IMR-90 (cell line): ENCODE measurements at places on chromosomes 6 and 20. TPM values are rescaled to one million over a fixed set of nuclear protein-coding genes. Genes with fewer than 3 reads are reported as not detected.
A peak's percentile ranks its signal among the peaks of the same experiment; 100 is the strongest.

DNA sequence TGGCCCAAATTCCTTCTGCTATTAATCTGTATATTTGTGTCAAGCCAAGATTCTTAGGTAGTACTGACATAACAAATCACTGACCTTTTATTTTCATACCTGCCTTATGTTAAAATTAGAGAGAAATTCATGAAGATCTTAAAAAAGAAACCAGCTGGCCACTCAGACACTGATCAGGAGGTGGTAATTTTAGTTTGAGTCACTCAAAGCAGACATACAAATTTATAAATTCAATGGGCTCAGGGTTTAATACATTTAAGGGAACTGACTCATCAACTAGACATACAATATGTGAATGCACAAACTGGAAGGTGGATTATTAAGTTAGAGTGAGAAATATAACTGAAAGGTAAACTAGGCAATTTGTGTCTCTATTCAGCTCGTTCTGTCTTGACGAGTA is 711.9 kb upstream of the EYS start:
- no peak for DNase-seq
- H3K36me3 ChIP-seq, result no peaks in the 10 kb centered on the region
- H3K4me3 ChIP-seq, result no peak overlapping the region
- no peaks in the 10 kb centered on the region for H3K27me3 ChIP-seq
- no peak overlapping the region for H3K27ac ChIP-seq

DNA sequence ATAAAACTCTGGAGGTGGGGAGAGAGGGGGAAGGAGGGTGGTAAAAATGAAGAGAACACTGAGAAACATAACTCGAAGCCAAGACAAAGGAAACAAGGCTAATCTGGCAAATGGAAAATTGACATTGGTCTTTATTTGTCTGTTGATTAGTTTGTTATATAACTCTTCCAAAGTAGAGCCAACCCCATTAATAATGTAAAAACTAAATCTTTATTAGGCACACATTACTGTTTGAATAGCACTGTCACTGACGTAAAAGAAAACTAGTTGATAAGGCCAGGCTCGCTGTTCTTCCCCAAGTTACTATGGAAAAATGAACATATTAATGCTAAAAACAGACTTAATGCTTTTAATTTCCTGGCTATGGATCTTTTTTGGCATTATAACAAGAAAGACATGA is 110.0 kb downstream of the MAP3K5 start:
- H3K27ac ChIP-seq, result no peak overlapping the region
- H3K4me3 ChIP-seq, result no peak overlapping the region
- peaks cover 2% of the 10 kb centered on the region; the same call in 1 of the 2 replicates for H3K4me1 ChIP-seq
- H3K36me3 ChIP-seq, result peaks cover 2% of the 10 kb centered on the region; the same call in 1 of the 2 replicates
- DNase-seq, result no peak

GRCh38 chr20:9160331-9160730 is 91.4 kb downstream of the PLCB4 start:
- H3K27ac ChIP-seq, result no peak overlapping the region
- no peaks in the 10 kb centered on the region for H3K27me3 ChIP-seq
- peaks cover 4% of the 10 kb centered on the region for H3K4me1 ChIP-seq
- H3K4me3 ChIP-seq, result no peak overlapping the region

DNA sequence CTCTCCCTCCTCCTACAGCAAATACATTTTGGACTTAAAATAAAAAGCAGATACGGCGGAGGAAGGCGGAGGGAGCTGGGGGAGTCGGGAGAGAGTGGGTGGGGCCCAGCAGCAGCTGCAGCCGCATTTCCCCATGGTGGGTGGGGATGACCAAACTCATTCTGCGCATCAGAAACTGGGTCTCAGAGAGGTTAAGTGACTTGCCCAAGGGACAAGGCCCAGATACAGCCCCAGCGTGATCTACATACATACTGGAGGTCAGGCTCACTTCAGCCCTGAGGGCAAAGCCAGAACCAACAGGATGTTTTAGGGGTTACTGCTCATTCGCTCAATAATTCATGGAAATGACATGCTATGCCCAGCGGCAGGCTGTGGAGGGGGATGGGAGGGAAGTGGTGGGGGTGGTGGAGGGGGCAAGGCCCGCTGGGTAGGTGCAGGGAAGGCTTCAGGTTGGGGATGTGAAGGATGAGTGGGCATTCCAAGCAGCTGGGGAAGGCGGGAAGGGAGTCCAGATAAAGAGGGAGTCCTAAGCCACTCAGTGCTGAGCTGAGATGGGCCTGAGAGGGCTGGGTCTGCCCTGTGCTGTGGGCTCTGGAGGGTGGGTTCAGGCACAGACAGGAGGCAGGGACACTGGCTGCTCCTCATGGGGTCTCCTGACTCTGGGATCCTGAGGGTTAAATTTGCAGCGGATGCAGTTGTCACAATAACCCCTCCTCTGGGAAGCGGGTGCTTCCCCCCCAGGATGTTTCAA is 31.0 kb downstream of the DLGAP4 start:
- no peak overlapping the region for H3K4me3 ChIP-seq
- no peaks in the 10 kb centered on the region for H3K36me3 ChIP-seq
- no peak overlapping the region for H3K27ac ChIP-seq
- no peak for DNase-seq
- H3K4me1 ChIP-seq, result no peaks in the 10 kb centered on the region
- peaks cover 56% of the 10 kb centered on the region for H3K27me3 ChIP-seq

GRCh38 chr6:136609873-136610706 is 59.9 kb upstream of the MAP7 start:
- H3K27me3 ChIP-seq, result no peaks in the 10 kb centered on the region
- H3K4me1 ChIP-seq, result peaks cover 19% of the 10 kb centered on the region
- H3K36me3 ChIP-seq, result 0 out of 2 replicates have a peak, but pooled peaks cover 2% of the 10 kb centered on the region

- no peak overlapping the region for H3K4me3 ChIP-seq
- H3K4me1 ChIP-seq, result no peaks in the 10 kb centered on the region
- H3K36me3 ChIP-seq, result no peaks in the 10 kb centered on the region
- DNase-seq, result no peak
These were observed 680.0 kb downstream of the RNF144B start for GRCh38 chr6:19067165-19067564.

DNA sequence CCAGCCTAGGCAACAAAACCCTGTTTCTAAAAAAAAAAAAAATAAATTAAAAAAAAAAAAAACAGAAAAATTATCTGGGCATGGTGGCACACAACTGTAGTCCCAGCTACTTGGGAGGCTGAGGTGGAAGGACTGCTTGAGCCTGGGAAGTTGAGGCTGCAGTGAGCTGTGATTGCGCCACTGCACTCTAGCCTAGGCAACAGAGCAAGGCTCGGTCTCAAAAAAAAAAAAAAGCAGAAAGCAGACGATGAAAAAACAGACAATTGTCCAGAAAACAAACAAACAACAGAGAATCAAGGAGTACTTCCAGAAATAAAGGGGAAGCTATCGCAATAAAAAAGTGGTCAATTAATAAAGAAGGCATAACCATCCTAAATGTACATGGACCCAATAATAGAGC is 229.4 kb downstream of the GMDS start:
- no peak overlapping the region for H3K4me3 ChIP-seq
- no peak overlapping the region for H3K27ac ChIP-seq
- H3K36me3 ChIP-seq, result no peaks in the 10 kb centered on the region
- no peak for DNase-seq
- no peaks in the 10 kb centered on the region for H3K4me1 ChIP-seq

- H3K27ac ChIP-seq, result no peak overlapping the region
- no peaks in the 10 kb centered on the region for H3K27me3 ChIP-seq
- H3K4me3 ChIP-seq, result no peak overlapping the region
- no peaks in the 10 kb centered on the region for H3K4me1 ChIP-seq
- no peaks in the 10 kb centered on the region for H3K36me3 ChIP-seq
These were observed 260.0 kb downstream of the MMUT start for GRCh38 chr6:49202924-49203536.

- H3K4me1 ChIP-seq, result no peaks in the 10 kb centered on the region
- H3K36me3 ChIP-seq, result no peaks in the 10 kb centered on the region
- H3K27me3 ChIP-seq, result peaks cover 18% of the 10 kb centered on the region
- DNase-seq, result no peak
- no peak overlapping the region for H3K4me3 ChIP-seq
- no peak overlapping the region for H3K27ac ChIP-seq
These were observed 4.1 kb downstream of the SLC35F1 start for GRCh38 chr6:117911150-117911549.

GRCh38 chr6:78810698-78811097 is 56.7 kb upstream of the IRAK1BP1 start:
- no peak overlapping the region for H3K27ac ChIP-seq
- H3K36me3 ChIP-seq, result no peaks in the 10 kb centered on the region
- H3K4me1 ChIP-seq, result no peaks in the 10 kb centered on the region
- peak; percentile 31 for DNase-seq
- no peaks in the 10 kb centered on the region for H3K27me3 ChIP-seq

DNA sequence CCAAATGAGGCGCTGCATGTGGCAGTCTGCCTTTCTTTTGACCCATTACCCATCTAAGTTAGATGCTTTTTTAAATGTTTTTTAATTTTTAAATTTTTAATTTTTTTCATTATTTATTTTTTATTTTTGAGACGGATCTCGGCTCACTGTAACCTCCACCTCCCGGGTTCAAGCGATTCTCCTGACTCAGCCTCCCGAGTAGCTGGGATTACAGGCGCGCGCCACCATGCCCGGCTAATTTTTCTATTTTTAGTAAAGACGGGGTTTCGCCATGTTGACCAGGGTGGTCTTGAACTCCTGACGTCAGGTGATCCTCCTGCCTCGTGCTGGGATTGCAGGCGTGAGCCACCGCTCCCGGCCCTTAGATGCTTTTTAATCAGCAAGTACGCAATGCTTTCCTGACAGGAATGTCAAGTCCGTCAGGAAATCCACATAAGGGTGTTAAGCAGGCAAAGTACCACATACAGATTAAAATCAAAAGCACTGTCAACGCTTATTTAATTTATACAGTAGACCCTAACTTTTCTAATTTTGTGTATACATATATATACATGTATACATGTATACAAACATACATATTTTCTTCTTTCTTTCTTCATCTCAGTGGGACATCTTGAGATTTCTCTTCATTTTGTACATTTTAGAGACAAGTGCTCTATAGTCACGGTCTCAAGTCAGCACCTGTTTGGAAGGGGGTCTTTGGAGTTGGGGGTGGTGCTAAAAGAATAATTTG is 995 bp upstream of the GSTA4 start:
- no peak overlapping the region for H3K27ac ChIP-seq
- no peaks in the 10 kb centered on the region for H3K36me3 ChIP-seq
- no peaks in the 10 kb centered on the region for H3K27me3 ChIP-seq
- H3K4me1 ChIP-seq, result peaks cover 3% of the 10 kb centered on the region; the same call in 1 of the 2 replicates
- peak overlapping the region; percentile 4; the same call in 1 of the 2 replicates for H3K4me3 ChIP-seq

Gene RIPPLY2
- not detected in 2 replicates for total RNA-seq

DNA sequence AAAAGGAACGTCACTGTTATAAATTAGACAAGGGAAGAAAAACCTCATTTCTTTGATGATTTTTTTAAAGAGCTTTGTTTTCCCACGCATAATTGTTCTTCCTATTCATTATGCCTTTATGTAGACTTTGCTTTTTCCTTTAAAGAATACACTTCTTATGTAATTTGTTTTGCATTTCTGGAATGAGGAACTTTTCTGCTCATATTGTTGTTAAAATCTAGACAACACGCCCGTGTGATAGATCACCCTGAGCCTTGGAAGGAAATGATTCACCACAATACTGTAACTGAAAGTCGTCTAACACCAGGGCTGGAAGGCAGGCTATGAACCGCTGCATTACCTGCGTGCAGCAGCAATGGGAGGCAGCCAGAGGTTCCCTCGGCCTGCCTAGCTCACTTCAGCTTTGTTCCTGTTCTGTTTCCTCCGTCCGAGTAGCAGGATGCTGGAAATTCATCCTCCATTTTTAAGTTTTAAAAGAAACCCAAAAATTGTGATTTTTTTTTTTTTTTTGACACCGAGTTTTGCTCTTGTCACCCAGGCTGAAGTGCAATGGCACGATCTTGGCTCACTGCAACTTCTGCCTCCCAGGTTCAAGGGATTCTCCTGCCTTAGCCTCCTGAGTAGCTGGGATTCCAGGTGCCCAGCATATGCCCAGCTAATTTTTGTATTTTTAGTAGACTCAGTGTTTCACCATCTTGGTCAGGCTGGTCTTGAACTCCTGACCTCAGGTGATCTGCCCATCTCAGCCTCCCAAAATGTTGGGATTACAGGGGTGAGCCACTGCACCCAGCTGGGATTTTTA is 49.6 kb upstream of the ZNF217 start:
- peaks cover 10% of the 10 kb centered on the region for H3K4me1 ChIP-seq
- peak; percentile 80 for DNase-seq
- H3K27me3 ChIP-seq, result no peaks in the 10 kb centered on the region
- no peak overlapping the region for H3K4me3 ChIP-seq

Gene C6orf52
- not detected in 2 replicates for total RNA-seq

DNA sequence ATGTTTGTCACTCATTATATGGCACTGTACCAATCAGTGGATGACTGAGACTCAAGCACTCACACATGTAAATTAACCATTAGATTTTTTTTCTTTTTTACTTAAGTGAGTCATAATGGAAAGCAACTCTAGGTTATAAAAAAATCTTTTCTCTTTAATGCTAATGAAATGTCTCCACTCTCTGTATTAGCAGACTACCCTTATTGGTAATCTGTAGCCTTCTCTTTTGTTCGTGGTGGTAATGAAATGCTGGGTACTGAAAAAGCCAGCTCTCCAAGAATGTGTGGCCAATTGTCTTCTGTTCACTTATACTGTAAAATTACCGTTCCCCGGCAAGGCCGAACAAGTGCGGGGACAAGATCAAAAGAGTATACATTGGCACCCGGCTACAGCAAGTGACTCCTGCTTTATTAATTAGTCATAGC is 69.0 kb downstream of the AFG1L start:
- no peak overlapping the region for H3K27ac ChIP-seq
- no peak for DNase-seq
- H3K27me3 ChIP-seq, result no peaks in the 10 kb centered on the region
- H3K4me3 ChIP-seq, result no peak overlapping the region
- H3K4me1 ChIP-seq, result no peaks in the 10 kb centered on the region

Gene DEF6
- total RNA-seq, result 1.9 and 2.5 TPM in 2 replicates

DNA sequence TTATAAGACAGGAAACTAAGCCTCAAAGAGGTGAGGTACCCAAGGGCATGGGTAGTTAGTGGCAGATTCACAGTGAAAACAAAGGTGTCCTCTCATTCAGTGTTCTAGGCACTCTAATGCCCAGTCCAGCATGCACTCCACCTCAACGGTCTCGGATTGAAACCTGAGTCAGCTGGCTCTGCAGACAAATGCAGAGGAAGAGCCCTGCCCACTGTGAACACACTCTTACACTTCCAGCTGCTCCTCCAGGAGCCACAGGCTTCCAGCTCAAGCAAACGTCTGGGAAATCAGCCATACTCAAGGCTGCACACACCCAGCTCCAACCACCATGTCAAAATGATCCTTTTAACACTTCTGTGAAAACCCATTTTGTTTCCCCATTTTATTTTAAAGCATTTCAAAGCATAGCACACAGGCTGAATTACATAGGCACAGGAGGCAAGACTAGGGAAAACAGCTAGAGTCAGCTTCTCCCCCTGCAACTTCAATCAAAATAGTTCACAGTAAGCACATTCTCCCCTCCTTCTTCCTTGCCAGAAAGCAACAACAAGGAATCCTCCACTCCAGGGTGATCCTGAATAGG is 3.0 kb upstream of the IL17A start:
- DNase-seq, result no peak
- no peak overlapping the region for H3K27ac ChIP-seq
- no peaks in the 10 kb centered on the region for H3K4me1 ChIP-seq
- peaks cover 3% of the 10 kb centered on the region; the same call in 1 of the 2 replicates for H3K27me3 ChIP-seq

Gene ENPP5
- total RNA-seq, result under 0.01 TPM in 1 of 2 replicates, not detected in the other

GRCh38 chr20:22526512-22527012 is 57.8 kb downstream of the FOXA2 start:
- no peak for DNase-seq
- no peaks in the 10 kb centered on the region for H3K4me1 ChIP-seq
- H3K4me3 ChIP-seq, result no peak overlapping the region
- H3K36me3 ChIP-seq, result no peaks in the 10 kb centered on the region
- no peaks in the 10 kb centered on the region for H3K27me3 ChIP-seq
- no peak overlapping the region for H3K27ac ChIP-seq

Gene SNAP91
- not detected in 2 replicates for total RNA-seq

Gene ADGRG6
- total RNA-seq, result 20.3 and 22.5 TPM in 2 replicates

GRCh38 chr6:37314487-37315156 is 39.2 kb upstream of the RNF8 start:
- H3K27me3 ChIP-seq, result no peaks in the 10 kb centered on the region
- peaks cover 53% of the 10 kb centered on the region for H3K36me3 ChIP-seq
- H3K27ac ChIP-seq, result no peak overlapping the region
- peaks cover 11% of the 10 kb centered on the region for H3K4me1 ChIP-seq
- peak; percentile 66 for DNase-seq

Gene STX11
- total RNA-seq, result 0.54 and 0.56 TPM in 2 replicates
